ENCODE measurements at places on chromosomes 2 and 18.

- DNase-seq, result no peak
These were observed 94.0 kb downstream of the MCFD2 start for GRCh38 chr2:46821600-46821999.

- DNase-seq, result no peak
These were observed 73.5 kb downstream of the GALNT3 start for GRCh38 chr2:165720511-165720910.

DNA sequence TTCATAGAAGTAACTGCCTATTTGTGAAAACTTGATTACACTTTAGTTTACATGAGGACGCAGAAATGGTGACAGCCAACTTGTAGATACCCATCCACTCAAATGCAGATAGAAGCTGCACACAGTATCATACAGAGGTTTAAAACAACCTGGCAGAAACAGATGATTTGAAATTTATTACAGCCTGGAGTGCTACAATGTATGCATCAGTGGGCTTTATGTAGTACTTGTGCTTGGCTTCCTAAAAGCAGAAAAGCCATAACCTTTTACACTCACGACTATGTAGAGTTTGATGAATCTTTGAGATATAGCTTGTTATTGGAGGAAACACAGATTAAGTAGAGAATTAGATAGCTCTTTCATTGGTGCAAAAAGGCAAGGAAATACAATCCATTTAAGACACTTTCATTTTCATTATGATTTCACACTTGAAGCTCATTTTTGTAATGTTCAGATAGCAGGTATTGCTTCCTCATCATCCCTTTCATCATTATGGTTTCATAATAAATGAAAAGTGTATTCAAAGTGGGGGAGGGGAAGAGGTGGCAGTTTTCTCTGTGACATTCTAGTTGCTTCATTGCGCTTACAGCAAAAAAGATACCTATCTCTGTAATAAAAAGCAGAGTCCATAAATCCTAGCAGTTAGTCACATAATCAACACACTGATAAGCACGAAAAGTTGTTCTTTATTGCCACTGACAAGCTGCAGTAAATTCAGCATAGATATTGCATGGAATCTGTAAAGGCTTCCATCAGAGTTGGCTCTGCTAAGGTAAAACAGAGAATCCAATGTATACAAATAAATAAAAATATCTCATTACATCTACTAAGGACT is 789.8 kb upstream of the FSHR start:
- DNase-seq, result no peak

DNA sequence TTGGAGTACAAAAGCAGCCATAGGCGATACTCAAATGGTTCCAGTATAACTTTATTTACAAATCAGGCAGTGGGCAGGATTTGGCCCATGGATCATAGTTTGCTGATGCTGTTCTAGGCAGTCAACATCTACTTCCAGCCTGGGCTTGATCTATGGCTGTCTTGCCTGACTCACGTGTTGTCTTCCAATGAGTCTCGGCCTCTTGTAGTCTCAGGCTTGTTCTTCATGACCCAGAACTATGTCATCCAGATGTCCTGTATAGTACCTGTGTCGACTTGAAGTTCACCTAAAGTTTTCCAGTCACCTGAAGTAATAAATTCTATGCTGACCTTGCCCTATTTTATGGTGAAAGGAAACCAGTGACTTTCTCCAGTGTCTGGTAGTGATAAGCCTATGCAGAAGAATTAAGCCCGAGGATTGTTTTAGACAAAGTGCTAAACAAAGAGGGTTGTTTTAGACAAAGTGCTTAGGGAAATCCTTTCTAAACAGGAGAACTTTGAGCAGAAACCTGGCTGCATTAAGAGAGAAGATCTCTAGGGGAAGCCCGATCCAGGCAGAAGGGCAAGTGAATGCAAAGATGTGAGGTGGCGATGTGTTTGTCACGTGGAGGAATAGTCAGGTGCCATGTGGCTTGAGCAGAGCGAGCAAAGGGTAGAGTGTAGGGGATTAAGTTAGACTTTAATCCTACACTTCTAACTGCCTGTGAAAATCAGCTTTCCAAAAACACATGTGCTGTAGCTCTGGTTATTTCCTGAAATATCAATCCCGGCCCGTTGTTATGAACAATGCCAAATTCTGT is 8.5 kb upstream of the THNSL2 start:
- no peak for DNase-seq

- DNase-seq, result no peak
These were observed 34.1 kb upstream of the VWC2L start for GRCh38 chr2:214376618-214377285.

- peak; percentile 43 for DNase-seq
These were observed 2113.3 kb upstream of the PIK3C3 start for GRCh38 chr18:39841482-39842365.

- no peak for DNase-seq
These were observed 584 bp downstream of the PPP4R1 start for GRCh38 chr18:9613550-9614400.

- DNase-seq, result no peak
These were observed 90.6 kb upstream of the LDAH start for GRCh38 chr2:20913491-20913890.

GRCh38 chr2:44972771-44973535 is 31.5 kb downstream of the SIX3 start:
- DNase-seq, result no peak

DNA sequence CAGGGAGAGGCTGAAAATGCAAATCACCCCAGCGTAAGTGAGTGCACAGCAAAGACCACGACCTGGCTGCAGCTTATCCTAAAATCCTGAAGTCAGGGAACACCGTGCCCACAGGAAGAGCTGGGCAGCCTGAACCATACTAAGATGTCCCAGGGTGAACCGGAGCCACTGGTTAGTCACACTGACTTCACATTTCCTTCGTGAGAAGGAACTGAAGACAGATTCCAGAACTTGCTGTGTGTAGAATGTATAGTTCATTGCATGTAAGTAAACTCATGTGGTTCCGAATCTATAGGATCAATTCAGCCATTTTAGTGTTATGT is 84.6 kb upstream of the NDUFV2 start:
- no peak for DNase-seq

DNA sequence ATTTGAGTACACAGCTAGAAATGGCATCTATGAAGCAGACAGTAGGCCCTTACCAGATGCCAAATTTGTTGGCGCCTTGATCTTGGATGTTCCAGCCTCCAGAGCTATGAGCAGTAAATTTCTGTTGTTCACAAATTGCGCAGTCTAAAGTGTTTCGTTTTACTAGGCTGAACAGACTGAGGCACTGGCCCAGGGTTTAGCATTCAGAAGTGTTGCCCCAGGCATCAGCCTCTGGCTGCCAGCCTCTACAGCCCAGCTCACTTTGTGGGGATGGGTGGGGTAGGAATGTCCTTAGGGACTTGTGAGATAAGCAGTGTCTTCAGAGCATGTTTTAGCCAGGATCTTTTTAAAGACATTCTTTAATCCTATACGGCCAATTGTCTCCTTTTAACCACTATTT is 51.5 kb upstream of the MGAT5 start:
- DNase-seq, result no peak

- DNase-seq, result no peak
These were observed 64.9 kb downstream of the DNMT3A start for GRCh38 chr2:25276569-25277465.

DNA sequence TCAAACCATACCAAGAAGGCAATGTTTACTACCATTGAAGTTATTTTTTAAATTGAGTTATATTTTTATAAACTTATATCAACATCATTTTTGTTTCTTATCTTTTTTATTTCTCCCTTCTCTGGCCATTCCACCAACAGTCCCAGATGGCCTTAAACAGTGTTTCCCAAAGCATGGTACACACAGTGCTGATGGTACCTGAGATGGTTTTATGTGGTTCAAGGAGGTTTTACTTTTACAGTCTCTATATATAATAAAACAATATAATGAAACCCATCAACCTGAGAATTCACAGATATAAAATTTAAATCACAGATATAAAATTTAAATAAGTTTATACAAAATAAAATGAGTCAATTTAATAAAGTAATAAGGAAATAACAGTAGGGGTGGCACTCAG is 65.1 kb upstream of the MSTN start:
- no peak for DNase-seq

DNA sequence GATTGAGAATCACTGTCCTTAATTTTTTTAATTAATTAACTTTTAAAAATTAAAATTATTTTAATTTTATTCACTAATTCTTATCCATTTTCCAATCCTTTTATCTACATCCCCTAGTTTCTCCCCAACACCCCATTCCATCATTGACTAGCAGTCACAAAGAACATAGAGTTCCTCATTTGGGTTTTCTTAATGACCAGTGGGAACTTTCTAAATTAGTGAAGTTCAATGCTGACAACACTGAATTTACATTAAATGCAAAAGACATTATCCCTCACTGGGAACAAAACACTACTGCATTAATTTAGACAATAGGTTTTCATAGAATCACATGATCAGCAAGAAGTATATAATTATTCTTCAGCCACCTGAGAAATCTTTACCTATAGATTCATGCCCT is 80.6 kb upstream of the GLS start:
- no peak for DNase-seq

DNA sequence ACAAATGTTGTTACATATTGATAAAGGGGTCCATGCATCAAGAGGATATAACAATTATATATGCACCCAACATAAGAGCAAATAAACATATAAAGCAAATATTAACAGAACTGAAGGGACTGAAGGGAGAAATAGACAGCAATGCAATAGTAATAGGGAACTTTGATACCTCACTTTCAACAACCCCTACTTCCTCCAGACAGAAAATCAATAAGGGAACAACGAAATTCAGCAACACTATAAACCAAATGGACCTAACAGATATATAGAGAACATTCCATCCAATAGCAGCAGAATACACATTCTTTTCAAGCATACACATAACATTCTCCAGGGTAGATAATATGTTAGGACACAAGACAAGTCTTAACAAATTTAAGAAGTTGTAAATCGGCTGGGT is 71.7 kb downstream of the L3MBTL4 start:
- DNase-seq, result no peak

DNA sequence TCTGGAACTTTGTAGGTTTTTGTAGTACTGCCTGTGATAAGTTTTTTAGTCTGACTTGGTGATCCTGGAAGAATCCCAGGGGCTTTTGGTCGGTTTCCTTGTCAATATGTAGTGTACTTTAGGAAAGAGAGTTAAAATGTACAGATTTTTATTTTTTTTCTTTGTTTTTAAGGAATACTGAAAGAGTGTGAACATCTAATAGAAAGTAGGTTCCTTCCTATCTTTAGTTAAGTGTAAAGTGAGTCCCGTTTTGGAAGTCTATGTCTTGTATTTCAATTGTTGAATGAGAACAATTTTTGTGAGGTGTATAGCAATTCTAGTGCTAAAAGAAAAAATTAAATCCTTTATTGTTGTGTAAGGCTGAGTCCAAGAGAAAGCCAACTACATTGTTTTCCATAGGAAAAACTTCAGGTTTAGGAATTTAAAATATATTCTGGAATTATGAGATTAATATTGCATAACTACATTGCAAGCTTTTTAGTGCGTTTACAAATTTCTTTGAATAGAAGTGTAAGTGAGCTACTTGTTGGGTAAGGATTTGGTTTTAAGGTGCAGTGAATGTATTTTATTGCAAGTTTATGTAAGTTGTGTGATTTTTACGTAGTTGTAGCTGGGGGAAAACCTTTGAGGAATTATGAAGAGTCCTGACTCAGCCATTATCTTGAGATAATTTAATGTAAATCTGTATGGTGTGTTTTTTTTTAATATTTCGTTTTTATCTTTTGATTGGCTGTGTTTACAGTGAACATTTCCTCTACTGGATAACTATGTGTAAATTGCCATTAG is 1.7 kb downstream of the VAPA start:
- DNase-seq, result no peak

Measured in kidney capillary endothelial cell (primary cell).